ENCODE measurements at places on chromosomes 11 and 22.

DNA sequence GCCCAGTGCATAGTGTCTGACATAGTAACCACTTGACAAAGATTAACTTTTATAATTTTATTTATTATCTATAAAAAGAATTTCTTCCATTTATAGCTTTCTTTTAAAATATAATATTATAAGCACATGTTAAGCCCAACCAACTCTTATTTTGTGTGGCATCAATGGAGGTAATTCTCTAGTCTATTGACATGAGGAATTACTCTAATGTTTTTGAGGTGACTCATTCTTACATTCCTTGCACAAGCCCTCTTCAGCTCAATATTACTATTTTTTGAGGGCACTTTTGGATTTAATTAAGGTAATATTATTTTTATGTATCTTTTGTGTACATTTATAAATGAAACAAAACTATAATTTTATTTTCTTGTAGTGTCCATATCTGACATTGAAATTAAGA is 59.6 kb downstream of the AASDHPPT start:
- no peak for DNase-seq

DNA sequence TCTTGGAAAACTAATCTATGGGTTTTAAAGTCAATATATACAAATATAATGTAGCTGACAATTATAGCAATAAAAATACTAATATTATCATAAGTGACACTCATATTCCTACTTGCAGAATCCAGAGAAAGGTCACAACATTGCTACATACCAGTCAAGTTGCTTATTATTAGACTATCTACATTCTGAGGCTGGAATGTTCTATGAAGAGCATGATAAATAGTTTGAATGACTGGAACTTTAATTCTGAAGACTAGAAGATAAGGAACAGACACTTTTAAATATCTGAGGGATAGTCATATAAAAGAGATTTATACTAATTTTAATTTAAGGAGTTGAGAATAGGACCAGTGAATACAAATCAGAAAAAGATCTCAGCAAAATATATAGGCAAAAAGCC is 146.0 kb downstream of the GUCY1A2 start:
- DNase-seq: no peak

- DNase-seq: peak; percentile 62
These were observed 450 bp downstream of the ZBTB44 start for GRCh38 chr11:130314184-130314749.

DNA sequence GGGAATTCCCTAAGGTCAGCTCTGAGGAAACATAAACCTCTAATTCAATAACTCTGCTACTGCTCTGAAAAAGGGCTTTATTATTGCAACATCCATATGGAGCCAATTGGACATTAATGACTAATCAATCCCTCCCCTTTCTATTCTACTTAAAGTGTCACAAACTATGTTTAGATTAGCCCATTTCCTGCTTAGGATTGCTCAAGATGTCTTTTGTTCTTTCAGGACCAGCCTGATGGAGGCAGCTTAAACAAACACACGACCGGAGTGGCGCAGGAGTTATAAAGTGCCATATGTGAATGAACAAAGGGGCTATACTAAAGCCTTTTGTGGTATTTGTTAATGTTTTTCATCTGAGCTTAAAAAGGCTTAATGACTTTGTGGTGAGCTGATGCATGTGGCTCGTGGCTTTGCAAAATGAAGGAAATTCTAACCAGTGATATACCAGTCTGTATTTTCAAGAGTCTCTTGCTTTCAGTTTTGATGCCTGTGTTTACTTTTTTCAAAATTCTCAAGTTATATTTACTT is 354.4 kb downstream of the SOX6 start:
- DNase-seq: peak; percentile 35

- DNase-seq: no peak
These were observed 25.8 kb upstream of the SERPIND1 start for GRCh38 chr22:20748082-20748481.

DNA sequence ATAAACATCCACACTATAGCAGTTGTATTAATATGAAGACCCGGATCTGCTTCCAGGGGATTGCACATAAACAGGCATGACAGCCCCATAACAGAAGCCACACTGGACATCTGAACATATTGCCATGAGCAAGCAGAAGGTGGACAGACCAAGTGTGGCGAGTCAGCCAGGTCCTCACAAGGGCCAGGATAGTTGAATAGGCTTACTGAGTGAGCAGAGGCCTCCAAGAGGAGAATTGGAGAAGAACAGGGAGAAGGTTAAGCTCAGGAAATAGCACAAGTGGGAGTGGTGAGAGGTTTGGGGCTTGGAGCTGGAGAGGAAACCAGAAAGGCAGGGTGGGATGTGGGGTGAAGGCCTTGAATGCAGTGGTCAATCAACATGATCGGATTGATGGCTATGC is 10.8 kb downstream of the SLC35C1 start:
- DNase-seq: no peak

DNA sequence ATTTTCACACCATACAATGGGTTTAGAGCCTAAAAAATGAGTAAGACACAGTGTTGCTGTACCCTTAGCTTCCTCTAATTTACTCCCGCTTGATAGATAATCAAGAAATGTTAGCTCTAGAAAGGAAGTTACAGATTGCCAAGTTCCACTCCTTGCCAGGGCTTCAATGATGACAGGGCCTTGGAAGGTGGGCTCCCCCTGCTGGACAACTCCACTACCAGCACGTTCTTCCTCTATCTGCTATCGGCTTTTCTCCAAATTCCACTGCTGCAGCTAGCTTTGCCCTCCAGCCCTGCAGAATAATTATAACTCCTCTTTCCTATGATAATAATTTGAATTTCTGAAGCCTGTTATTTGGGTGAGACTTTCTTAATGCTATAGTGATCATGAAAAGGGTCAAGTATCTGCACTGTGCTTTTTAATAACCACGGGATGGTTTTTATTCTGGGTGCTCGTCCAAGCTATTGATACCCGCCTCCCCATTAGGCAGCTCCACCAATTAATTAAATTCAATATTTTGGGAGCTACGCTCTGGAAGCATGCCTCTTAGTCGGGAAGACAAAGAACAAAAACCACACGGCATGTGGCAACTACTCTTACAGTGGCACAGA is 9.0 kb downstream of the SYN3 start:
- peak; percentile 80 for DNase-seq

DNA sequence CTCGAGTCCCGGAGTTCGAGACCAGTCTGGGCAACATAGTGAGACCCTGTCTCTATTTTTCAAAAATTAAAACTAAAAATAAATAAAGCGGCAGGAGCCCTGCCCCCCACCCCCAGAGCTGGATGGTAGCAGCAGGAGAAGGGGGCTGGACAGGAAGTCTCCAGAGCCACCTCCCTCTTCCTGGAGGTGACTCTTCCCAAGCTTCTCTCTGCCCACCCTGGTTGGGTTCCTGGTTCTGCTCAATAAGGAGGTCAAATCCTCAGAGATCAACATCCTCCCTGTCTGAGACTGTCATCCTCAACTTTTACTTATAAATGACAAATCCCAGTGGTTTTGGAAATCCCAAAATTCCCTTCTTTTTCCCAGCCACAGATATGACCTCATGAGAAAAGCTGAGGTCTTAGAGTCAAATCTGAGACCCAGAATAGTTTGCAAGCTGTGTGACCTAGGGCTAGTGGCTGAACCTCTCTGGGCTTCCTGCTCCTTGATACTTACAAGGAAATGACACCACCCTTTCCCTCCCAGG is 987 bp downstream of the C1QTNF6 start:
- no peak for DNase-seq

GRCh38 chr22:42171946-42172719 is 41.5 kb upstream of the CYP2D6 start:
- no peak for DNase-seq

DNA sequence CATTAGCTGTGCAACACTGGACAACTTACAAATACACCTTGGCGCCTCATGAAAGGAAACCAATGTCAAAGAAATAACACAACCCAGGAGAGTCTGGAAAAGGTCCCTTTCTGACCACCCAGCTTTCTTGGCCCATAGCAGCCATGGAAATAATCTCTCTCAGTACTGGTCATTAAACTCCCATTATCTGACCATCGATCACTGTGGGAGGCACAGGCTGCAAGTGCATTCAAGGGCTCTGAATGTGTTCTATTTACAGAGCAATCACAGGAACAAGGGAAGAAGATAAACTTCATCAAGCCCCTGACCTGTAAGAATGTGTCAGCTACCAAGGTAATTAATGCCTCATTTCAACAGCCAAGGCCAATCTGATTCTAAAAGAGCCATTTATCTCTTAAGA is 40.1 kb downstream of the CTSC start:
- no peak for DNase-seq

- DNase-seq: no peak
These were observed 44.6 kb downstream of the MYO7A start for GRCh38 chr11:77172666-77172982.

DNA sequence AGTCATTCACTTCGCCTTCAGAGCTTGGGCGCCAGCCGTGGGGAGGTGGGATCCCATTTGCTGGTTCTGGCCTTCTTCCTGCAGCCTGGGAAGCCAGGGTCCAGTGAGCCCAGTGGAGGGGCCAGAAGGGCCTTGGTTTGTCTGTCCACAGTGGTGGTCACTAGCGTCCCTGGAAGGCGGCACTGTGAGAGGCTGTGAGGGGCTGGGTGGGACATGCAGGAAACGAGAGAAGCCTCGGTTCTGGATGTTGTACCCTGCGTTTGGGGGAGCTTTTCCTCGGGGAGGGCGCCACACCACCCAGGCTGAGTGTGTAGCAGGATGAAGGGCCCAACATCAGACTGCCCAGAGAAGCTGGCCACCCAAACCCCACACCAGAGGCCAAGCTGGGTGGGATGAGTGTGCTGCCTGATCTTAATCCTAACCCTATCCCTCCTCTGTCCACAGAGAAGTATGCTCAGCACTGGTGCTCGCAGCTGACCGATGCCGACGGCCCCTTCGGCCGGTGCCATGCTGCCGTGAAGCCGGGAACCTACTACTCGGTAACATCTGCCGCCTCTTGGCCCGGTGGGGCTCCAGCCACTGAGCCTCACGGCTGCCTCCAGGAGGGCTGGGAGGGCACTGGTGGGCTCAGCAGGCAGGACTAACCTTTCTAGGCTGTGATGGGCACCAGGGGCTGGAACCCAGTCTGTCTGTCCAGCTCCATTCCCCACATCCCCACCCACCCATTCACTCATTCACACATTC is 14.4 kb downstream of the MUC5AC start:
- no peak for DNase-seq

DNA sequence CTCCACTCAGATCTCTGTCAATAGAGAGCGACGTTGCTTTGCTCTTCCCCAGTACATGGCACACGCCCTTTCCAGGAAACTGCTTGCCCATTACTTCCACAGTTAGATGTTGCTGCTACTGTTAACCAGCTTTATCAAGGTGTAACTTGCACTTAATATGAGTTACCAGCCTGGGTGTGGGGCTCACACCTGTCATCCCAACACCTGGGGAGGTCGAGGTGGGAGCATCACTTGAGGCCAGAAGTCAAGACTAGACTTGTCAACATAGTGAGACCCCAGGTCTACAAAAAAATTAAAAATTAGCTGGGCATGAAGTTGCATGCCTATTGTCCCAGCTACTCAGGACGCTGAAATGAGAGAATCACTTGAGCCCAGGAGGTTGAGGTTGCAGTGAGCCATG is 177.1 kb upstream of the B3GAT1 start:
- no peak for DNase-seq

DNA sequence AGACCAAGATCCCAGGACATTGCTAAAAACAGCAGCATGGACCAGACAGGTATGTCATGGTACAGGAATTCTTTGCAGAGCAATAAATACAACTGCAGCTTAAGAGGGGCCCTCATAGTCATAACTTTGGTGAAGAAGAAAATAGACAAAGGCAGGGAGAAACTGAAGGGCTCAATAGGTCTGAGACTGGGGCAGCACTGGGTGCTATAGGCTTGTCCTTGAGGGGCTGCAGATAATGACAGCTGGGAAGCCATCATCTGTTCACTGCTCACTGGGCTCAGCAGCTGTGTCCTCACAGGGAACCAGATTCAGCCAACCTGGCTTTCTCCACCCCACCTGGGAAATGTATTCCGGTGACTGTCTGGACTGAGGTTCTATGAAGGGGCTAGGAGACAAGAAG is 68.4 kb downstream of the ZNF280B start:
- no peak for DNase-seq

- DNase-seq: no peak
These were observed 71.5 kb downstream of the TYR start for GRCh38 chr11:89249196-89249595.

All from body of pancreas (tissue), 4 donors.